Sigmoid colon (tissue), 7 donors: ENCODE measurements at places on chromosomes 12 and 14. TPM values are rescaled to one million over a fixed set of nuclear protein-coding genes. Genes with fewer than 3 reads are reported as not detected.

DNA sequence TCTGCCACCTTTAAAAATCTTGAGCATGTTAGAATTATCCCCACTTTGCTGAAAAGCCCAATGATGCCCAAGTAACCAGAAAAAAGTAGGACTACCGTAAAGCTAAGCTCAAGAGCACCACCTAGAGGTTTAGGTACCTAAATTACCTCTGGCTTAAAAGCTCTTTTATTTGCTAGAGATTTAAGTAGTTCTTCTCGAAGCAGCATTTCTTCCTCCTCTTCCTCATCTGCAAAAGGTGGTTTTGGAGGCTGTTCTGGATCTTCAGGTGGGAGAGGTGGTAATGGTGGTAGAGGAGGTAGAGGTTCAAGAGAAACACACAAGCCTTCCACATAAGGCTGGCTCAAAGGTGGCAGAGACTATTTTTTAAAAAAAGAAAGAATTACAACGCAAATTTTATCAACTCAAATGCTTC, 26.9 kb downstream of the ZFC3H1 start:
- no peak for DNase-seq

GRCh38 chr12:28088566-28089272, 101.5 kb upstream of the CCDC91 start:
- no peak for DNase-seq

- peak; percentile 93 for DNase-seq
Measured at GRCh38 chr12:80053051-80053790, 46.1 kb upstream of the OTOGL start.

DNA sequence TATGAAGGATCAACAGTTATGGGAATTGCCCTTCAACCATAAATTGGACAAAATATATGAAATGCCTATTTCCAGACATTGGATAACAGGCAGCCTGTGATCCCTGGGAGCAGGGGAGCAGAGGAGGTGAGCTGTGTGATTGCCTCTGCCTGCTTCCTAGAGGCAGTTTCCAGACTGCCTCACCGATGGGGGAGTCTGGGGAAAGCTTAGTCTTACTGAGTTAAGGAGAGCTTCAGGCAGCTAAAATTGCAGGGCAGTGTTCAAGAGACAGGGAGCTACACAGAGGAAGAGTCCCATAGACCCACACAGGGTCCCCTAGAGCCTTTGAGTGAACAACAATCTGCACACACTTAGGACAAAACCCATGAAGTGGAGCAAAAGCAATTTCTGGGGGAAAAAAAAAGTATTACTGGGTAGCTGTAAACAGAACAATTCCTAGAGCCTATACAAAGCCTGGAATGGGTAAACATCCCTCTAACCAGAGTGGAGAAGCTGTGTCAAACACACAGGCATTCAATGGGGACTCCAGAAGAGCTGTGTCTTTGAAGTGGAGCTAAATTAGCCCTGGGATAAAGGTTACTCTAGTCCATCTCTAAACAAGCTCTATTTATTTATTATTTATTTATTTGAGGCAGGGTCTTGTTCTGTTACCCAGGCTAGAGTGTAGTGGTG, 48.3 kb upstream of the ACTN1 start:
- no peak for DNase-seq

- DNase-seq = no peak
Measured at GRCh38 chr12:123938679-123939480, 33.8 kb downstream of the CCDC92 start.

GRCh38 chr14:58824106-58824505, 186.3 kb downstream of the DACT1 start:
- DNase-seq = no peak

- no peak for DNase-seq
Measured at GRCh38 chr14:89259951-89260609, 157.0 kb downstream of the FOXN3 start.

GRCh38 chr14:69484444-69485314, at the start of gene PLEKHD1:
Gene PLEKHD1, plus strand, starts transcription at chr14:69484728. Its CDS starts 238 bp downstream, at chr14:69484966.
- no peak for DNase-seq

GRCh38 chr12:46908236-46908935, 82.6 kb upstream of the SLC38A4 start:
- DNase-seq = no peak

- no peak for DNase-seq
Measured at GRCh38 chr14:35046751-35047536, 872 bp downstream of the FAM177A1 start.

GRCh38 chr14:24293525-24293924, 6.1 kb downstream of the DHRS1 start:
- no peak for DNase-seq

GRCh38 chr14:103393070-103393469, 7.9 kb downstream of the MARK3 start:
- no peak for DNase-seq

GRCh38 chr12:63224396-63224795, 73.4 kb upstream of the AVPR1A start:
- no peak for DNase-seq

GRCh38 chr12:82749015-82749414, 62.3 kb downstream of the TMTC2 start:
- DNase-seq = no peak

- DNase-seq = no peak
Measured at GRCh38 chr12:79877246-79877645, 57.7 kb downstream of the PPP1R12A start.

The SCNN1A gene
- total RNA-seq = 0.82 TPM

The DIO3 gene
- total RNA-seq = 0.55 TPM

The AMN gene
- total RNA-seq = not detected

The ISM2 gene
- 0.33 TPM for total RNA-seq

The LBHD2 gene
- not detected for total RNA-seq

The ANAPC7 gene
- 49.2 TPM for total RNA-seq

The TMCC3 gene
- total RNA-seq = 4.9 TPM

The HSPB8 gene
- total RNA-seq = 423 TPM

The DCP1B gene
- 47.7 TPM for total RNA-seq

The FITM1 gene
- not detected for total RNA-seq
